ENCODE measurements at places on chromosomes 12 and 14.
A peak's percentile ranks its signal among the peaks of the same experiment; 100 is the strongest.

DNA sequence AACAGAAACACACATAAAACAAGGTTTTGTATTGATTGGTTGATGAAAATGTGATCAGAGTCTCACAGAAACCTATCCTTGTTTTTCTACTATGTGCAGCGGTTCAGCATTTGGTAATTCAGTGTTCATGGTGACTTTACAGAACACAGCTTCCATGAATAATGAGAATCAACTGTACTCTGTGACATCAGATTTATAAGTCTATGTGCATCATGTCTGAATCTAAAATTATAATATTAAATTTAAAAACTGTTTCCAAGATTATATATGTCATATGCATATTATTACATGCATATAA lies 104.3 kb downstream of the SLC16A7 start:
- DNase-seq: no peak

DNA sequence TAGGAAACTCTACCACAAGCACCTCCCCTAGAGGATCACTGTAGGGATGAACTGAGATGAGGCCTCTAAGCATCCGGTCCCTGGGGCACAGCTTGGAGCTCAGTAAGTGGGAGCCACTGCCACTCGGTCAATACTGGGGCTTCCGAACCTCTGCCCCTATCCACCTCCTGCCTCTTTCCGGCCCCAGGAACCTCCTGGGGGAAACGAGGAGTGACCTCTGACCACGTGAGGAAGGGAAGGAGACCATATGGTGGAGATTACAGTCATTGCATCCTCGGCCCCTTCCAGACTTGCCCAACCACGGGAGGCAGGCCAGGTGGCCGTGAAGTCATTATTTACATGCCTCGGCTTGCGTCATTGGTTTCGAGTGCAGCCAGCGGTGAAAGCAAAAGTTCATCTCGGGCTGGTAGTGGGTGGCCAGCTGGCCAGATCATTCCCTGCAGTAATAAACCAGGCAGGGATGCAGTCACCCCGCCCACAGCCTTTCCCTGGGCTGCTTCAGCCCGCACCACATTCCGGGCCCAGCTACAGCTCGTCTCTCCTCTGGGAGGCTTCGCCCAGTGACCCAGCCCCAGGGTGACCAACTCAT lies 65.4 kb downstream of the C14orf132 start:
- DNase-seq: no peak

- DNase-seq: no peak
Measured at GRCh38 chr14:58631732-58632131, 6.0 kb upstream of the DACT1 start.

- no peak for DNase-seq
Measured at GRCh38 chr12:25875661-25876060, 82.8 kb upstream of the RASSF8 start.

DNA sequence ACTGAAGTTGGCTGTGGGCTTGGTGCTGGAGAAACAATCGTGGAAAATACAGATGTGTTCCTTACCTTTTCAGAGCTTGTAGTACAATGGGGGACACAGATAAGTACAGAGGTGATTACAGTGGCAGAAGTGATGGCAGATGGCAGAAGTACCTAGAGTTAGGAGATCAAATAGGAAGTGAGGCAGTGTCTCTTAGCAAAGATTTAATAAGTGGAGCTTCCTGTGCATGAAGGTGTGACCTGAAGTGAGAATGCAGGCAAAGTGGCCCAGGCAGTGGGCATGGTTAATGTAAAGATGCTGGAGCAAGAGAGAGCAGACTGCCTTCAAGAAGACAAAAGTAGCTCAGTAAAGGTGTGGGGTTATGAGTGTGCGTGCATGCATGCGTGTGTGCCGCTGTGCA lies 16.0 kb downstream of the LRRK2 start:
- DNase-seq: no peak

DNA sequence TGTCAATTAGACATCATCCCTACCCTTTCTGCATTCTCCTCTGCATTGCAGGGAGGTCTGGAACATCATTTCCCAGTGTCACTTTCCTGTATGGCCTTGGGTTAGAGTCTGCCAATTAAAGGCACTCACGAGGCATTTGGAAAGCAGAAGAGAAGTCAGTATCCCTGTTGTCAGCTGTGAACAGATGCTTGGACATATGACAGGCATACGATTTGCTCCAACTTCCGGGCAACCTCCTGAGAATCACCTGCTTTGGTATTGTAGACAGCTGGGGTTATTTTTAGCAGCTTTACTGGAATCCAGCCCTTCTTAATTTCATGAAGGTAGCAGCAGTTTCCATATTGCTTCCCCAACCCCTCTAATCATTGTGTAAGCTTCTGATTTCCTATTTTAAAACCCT lies 88.7 kb upstream of the DHRS4 start:
- DNase-seq: no peak

- DNase-seq: no peak
Measured at GRCh38 chr12:4645023-4645422, 3.8 kb downstream of the AKAP3 start.

GRCh38 chr12:40104461-40105264 lies 1.2 kb downstream of the SLC2A13 start:
- no peak for DNase-seq

DNA sequence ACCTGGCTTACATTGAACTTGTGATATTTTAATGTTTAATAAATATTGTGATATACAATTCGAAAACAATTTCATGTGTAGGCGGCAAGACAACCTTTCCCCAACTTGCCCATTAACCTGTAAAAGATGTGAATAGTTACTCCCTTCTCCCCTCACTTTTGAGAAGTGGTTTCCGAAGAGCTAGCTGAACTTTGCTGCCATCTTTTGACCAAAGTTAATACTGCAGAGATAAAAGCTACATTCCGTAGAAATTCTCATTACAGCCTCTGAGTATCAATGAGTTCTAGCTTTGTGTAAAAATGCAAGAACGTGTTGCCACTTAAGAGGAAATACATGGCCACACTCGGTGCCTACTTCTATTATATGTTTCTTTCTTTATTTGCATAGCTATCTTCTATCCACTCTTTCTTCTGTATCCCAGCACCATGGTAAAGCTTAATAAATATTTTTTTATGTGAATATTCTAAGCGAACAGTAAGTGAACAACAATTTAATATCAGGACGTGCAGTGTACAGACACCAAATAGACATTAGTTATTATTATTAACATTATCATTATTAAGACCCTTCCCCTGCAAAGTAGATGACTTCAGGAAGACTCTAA lies 105.1 kb upstream of the TMEM260 start:
- DNase-seq: no peak

GRCh38 chr12:59808317-59808910 lies 212.6 kb downstream of the SLC16A7 start:
- no peak for DNase-seq

GRCh38 chr14:71116568-71117122 lies 209.4 kb downstream of the PCNX1 start:
- DNase-seq: no peak

GRCh38 chr12:44511289-44511688 lies 364.8 kb downstream of the NELL2 start:
- no peak for DNase-seq

DNA sequence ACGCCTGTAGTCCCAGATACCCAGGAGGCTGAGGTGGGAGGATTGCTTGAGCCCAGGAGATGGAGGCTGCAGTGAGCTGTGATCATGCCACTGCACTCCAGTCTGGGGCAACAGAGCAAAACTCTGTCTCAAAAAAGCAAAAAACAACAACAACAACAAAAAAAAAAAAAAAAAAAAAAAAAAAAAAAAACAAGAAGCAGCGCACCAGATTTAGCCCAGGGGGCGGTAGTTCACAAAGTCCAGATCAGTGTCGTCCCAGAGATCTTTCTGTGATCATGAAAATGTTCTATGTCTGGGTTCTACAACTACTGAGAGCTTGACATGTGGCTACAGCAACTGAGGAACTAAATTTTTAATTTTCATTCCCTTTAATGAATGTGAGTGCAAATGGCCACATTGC lies 27.4 kb downstream of the OAS2 start:
- DNase-seq: no peak

- no peak for DNase-seq
Measured at GRCh38 chr12:32070370-32070769, 36.3 kb upstream of the BICD1 start.

- DNase-seq: no peak
Measured at GRCh38 chr12:131195796-131196195, 242.1 kb downstream of the ADGRD1 start.

- DNase-seq: no peak
Measured at GRCh38 chr12:88946372-88946997, 366.2 kb upstream of the KITLG start.

GRCh38 chr12:57875753-57876547 lies 29.4 kb upstream of the CTDSP2 start:
- DNase-seq: no peak

DNA sequence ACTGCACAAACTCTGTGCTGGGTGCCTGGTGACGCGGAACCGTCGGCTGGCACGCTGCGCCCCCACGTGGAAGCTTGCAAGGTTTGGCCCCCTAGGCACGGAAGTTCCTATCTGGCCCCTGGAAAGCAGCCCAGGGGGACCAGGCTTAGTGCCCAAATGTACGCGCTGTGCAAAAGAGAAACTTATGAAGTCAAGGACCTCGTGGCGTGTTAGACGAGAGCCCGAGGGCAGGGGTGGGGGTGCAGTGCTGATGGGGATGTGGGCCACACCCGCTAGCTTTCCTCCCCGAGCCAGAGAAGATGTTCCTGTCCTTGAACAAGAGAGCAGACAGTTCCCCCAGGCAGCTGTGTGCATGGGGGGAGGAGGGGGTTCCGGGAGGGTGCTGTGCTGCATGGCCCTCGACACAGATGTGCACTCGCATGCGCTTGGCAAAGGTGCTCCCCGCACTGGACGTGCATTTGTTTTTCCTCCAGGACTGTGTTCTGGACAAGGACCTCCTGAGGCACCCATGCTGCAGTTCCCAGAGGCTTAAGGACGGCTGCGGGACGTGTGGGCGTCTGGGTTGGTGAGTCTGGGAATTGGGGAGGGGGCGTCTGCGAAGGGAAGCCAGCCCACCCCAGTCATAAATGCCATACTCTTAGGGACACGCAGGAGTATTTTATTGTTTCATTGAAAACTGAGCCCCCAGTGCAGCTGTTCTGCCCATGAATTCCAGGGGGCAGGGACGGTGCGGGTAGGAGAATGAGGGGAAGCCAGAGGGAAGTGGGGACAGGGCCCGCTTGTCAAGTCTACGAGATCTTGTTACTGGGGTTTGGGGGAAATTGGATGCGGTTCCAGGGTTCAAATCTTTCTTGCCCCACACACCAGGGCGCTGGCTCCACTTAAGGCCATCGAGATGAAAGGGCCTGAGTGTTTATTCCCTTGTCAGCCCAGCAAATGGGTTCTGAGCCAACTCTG lies 80.0 kb downstream of the NTF3 start:
- no peak for DNase-seq

DNA sequence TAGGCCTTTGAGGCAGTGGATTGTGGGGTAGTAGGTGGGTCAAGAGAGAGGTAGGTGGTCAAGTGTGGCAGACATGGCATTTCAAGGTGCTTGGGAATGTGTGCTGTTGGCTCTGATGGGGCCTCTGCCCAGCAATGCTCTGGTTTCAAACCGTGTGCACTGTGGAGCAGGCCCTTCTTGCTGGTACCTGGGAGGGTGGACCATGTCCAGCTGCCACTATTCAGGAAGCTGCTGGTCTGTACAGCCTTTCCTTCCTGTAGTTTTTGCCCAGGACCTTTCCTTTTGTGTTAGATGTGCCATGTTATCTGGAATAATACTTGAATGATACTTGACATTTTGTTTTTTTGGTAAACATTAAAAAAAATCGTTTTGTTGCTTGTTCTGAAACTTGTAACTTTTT lies 14.8 kb downstream of the RIMKLB start:
- DNase-seq: no peak

GRCh38 chr12:62763861-62764645 lies 170.9 kb downstream of the PPM1H start:
- no peak for DNase-seq

- no peak for DNase-seq
Measured at GRCh38 chr12:101648195-101648594, 49.2 kb upstream of the CHPT1 start.

DNA sequence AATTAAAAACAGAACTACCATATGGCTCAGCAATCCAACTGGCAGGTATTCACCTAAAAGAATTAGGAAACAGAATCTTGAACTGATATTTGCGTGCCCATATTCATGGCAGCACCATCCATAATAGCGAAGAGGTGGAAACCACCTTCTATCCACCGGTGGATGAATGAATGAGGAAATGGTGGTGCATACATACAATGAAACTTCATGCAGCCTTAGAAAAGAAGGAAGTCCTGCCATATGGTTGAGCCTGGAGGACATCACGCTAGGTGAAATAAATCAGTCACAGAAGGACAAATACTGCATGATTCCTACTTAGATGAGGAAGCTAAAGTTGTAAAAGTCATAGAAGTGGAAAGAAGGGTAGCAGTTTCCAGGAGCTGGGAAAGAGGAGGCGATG lies 6.6 kb downstream of the TCL1A start:
- DNase-seq: no peak

DNA sequence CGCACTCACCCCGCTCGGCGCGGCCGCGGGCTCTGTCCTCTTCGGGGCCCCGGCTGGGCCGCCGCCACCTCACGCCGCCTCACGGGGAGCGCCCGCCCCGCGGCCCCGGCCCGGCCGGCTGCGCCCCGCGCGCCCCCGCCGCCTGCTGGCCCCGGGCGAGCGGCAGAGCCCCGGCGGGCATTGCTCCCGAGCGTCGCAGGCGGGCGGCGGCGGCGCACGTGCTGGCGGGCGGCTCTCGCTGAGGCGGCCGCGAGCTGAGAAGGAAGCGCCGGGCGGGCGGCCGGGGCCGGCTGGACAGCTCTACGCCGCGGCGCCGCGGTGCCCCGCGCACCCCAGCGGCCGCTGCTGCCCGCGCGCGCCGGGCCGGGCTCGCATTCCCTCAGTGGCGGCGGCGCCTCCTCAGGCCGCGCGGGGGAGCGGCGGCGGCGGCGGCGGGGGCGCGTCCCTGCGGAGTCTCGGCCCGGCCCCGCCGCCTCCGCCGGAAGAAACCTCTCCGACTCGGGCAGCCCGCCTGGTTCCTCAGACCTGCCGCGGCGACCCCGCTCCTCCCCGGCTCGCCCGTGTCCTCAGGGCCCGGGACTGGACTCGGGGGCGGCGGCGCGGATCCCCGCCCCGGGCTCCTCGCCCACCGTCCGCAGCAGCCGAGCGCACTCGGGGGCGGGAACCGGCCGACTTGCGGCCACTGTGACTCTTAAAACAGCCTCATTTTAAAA lies at the start of gene PITPNM2:
Gene PITPNM2 (minus strand): TSS at position 347 of the 713 bp plus-strand sequence. CDS start 116,500 bp downstream, outside the sequence.
- DNase-seq: peak; percentile 60

DNA sequence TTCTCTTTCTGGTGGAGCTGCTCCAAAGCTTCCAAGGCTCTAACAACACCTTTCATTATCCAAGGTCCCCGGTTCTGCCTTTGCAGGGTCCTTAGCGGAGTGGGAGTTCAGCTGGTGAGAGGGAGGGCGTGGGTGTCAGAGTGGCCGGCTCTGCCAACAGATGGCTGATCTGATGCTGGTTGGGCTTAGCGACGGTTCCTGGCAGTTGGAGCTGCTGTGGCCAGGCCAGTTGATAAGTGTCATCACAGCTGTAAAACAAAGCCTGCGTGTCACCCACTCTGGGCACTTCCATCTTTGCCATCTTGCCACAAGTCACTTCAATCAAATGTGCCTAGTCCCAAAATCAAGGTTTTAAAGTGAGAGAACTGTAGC lies 36.3 kb downstream of the RIN3 start:
- no peak for DNase-seq

- DNase-seq: no peak
Measured at GRCh38 chr12:120199025-120199424, 1.9 kb downstream of the RPLP0 start.

Measured in T-helper 2 cell treated with Interferon-gamma antibody and Interleukin-4, amounts not matched to agents 5 μg/mL and 100 μg/mL, for 36 hours (primary cell).